SK-N-DZ (cell line): ENCODE measurements at places on chromosomes 5 and 9.

DNA sequence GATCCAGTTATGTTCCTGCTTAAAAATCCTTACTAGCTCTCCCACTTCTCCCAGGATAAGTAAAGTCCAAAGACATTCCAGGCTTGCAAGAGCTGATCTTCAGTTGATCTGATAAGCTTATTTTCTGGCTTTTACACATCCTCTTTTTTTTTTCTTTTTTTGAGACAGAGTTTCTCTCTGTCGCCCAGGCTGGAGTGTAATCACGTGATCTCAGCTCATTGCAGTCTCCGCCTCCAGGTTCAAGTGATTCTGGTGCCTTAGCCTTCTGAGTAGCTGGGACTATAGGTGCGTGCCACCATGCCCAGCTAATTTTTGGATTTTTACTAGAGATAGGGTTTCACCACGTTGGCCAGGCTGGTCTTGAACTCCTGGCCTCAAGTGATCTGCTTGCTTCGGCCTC lies 37.3 kb upstream of the PTPN3 start:
- DNase-seq, result no peak

- no peak for DNase-seq
These were observed 7.0 kb upstream of the GOLGA1 start for GRCh38 chr9:124947727-124948391.

DNA sequence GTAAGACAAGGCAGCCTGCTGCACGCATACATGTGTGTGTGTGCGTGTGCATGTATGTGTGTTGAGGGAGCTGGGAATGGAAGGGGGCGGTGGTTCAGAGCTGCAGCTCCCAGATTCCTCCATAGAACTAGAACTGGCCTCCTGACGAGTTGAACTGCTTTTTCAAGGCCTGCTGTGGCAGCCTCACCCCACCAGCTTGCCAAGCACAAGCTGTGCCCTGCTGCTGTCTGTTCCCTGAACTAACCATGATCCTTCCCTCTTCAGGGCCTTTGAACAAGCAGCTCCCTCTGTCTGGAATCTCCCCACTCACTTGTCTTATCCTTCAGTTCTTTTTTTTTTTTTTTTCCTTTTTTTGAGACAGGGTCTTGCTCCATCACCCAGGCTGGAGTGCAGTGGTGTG lies 22.6 kb downstream of the LRSAM1 start:
- DNase-seq, result no peak

DNA sequence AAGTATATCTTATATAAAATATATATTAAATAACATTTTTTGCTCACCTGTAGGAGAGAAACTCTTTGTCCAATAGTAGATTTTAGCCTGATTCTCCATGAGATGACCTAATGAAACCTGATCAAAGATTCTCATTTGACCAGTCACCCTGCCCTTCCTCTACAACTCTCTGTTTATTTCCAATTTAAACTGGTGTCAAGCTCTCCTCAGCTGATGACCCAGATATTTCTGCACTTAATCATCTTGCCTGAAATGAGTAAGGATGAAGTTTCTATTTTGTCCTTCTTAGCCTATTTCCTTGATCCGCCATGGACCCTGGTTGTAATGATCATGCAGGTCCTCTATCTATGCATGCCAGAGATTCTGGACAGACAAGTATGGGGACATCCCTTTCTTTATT lies 179.3 kb upstream of the FGF10 start:
- no peak for DNase-seq

DNA sequence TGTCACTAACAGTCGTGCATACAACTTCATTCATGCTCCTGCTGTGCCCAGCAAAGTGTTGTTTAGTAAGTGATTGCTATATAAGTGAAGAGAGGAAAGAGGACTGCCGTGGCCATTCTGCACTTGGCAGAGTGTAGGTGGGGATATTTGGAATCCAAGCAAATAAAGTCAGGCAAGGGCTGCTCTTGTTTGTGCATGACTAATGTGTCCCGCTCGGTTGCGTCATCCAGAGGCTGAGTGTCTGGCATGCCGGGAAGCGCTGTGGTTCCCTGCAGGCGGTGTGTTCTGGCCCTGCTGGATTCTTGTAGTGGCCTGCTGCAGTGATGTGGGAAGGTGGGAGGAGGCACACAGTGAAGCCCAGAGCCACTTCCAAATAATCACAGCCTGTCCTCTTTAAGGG lies 136.9 kb upstream of the ANKH start:
- no peak for DNase-seq

- DNase-seq, result no peak
These were observed at the start of gene TNFSF8 for GRCh38 chr9:114930056-114930812. Gene TNFSF8 (minus strand): TSS chr9:114930591. CDS start chr9:114930303, 288 bp downstream.

DNA sequence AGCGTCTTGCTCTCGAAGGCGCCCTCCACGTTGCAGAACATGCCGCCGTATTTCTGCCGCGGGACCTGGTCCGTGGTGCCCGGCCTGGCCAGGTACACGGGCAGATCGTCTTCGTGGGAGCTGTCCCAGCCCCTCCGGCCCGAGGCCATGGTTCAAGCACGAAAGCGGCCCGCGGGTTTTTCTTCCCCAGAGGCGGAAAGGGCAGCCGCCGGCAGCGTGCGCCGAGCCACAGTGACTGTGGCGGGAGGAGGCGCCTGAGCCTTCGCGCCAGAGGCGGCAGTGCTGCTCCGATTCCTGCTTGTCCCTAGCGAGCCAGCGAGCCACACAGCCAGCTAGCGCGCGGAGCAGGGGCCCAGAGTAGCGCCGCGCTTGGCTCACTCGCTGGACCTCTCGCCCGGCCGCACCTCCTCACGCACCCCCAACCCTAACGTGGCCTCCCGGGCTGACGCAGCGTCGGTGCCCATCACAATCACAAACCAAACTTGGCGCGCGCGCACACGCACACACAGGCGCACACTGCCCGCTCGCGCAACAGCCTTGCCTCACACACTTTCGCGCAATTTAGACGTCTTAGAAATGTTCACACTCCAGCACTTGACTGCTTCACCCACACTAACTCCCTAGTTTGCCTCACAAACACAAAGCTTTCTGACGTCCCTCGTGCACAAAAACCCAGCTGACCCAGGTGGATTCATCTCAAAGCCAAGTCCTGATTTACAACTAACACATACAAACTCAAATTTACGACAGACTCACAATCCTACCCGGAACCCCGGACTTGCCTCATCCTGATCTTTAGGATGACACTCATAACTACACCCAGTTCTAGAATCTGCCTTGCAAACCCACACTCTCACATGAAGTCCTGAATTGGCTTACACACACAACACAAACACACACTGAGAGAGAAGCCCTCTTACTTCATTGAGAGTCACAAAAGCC lies at the start of gene DPYSL3:
DPYSL3 (minus strand) TSS at position 359 of the 942 bp plus-strand sequence; CDS start at position 149, 210 bp downstream.
- peak; percentile 78 for DNase-seq

DNA sequence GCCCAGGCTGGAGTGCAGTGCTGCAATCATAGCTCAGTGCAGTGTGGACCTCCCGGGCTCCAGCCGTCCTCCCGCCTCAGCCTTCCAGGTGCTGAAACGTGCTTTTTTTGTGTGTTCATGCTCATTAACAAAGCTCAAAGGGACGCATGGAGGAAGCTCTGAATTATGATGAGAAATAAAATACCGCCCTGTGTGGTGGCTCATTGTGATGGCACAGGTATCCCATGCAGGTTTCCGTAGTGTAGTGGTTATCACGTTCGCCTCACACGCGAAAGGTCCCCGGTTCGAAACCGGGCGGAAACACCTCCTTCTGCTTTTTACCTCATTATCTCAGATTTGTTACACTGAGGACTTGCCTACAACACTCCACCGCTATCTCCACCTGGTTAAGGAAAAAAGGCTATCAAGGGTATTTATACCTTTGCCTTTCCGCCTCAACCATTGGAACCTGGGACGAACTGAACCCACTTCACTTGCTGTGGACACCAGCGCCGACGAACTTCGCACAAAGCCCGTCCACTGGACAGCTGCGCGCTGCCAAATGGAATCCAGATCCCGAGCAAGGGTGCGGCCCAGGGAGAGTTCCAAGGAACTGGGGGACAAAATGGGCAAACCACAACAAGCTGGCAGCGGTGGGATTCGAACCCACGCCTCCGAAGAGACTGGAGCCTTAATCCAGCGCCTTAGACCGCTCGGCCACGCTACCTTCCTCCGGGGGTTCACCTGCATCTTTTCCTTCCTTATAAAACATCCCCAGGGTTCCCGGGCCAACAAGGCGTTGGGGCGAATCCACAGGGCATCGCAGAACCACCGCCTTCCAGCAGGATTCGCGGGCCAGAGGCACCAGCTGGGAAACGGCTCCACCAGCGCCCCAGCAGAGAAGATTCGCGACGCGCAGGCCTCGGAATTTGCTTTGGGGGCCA lies 26.3 kb downstream of the OR2V2 start:
- peak; percentile 42 for DNase-seq

GRCh38 chr5:96172436-96172835 lies 210.8 kb upstream of the ELL2 start:
- DNase-seq, result no peak

DNA sequence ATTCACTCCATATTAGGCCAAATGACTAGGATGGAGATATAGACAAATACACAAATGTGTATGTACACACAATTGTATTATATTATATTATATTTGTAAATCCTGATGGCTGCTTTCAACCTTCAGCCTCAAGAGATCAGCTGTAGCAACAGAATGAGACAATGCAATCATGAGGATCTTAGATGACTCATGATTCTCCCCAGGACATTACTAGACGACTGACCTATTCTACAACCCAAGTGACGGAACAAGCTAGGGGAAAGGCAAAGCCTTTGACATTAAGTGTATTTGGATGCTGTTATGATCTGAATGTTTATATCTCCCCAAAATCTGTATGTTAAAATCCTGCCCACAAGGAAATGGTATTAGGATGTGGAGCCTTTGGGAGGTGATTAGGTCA lies 66.5 kb downstream of the COX7C start:
- no peak for DNase-seq

DNA sequence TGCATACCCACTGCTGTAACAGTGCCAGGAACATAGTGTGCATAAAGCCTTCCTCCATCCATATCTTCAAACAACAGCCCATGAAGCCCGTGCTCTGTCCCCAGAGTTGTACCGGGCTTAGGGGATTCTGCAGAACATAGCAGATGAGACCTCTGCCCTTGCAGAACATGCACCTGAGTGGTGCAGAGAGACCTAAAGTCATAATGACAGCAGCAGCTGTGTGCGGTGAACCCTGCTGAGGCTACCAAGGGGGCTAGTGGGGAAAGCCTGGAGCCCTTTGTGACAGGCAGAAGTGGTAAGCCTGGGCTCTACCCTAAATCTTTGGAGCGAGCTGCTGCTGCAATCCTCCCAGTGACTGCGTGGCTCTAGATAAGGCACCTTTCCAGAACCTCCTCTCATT lies 32.2 kb upstream of the BRD3 start:
- no peak for DNase-seq

DNA sequence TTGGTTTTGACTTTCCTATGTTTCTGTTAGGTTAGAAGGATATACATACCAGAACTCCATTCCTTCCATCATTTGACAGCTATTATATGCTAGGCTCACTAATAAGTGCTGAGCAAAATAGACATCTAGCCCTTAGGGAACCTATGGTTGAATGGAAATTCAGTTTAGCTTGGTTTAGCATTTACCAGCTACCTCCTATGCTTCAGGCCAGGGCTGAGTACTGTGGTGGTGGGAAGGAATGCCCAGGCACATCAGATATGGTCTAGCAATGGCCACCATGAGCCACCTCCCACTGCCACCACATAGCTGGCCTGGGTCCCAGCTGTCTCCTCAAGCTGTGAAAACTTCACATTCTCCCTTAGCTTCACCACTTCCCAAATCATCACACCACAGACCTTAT lies 89.4 kb downstream of the SPOCK1 start:
- no peak for DNase-seq

DNA sequence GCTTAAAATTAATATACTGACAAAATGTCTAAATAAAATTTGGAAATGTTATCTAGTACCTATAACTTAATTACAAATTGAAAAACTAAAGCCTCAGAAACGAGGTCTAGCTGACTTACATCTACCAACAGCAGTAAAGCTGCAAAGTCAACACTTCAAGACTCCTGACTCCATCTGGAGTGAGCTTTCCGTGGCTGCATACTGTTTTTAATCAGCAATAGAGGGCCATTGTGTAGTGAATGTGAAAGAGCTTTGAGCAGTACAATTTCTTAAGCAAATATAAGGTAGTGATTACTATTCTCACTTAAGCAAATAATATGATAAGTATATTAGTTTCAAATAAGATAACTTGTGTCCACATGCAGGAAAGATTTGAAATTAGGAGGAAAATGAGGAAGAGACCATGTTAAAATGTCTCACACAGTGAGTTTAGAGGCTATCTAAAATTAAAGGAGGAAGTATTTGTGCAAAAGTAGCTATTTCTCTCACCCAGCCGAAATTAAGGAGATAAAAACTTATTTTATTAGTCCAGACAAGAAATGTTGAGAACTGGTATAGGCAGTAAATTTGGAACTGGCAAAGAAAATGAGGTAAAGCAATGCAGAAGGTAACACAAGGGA lies 6.4 kb downstream of the SPINK6 start:
- DNase-seq, result no peak

- no peak for DNase-seq
These were observed 5.5 kb upstream of the SUSD3 start for GRCh38 chr9:93052791-93053540.

DNA sequence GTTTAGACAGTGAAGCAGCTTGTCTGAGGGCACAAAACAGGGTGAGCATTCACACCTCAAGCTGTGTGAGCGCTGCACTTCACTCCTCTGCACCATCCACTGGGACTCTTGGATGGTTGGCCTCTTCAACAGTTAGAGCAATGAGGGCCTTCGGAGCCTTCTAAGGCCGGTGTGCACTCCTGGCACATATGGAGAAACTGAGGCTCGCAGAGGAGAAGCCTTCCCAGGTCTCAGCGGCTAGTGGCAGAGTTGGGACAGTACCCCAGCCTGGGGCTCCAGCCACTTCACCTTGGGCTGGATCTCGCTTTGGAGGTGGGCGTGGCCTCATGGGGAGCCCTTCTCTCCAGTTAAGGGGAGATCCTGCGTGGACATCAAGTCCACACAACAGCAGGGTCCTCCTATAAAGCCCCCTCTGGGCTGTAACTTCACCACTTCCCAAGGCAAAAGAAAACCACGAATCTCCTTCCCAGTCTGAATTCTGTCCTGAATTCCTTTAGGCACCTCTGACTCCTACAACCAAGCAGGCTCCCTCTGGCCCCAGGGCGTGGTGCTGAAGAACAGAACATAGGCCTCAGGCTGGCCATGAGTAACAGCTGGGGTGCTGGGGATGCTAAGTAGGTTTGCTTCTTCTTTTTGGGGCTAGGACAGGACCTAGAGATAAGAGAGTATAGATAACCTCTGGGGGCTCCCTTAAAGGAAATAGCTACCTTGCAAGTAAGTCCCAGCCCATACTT lies 30.5 kb upstream of the CSF1R start:
- DNase-seq, result no peak

- no peak for DNase-seq
These were observed 291.8 kb downstream of the CDH10 start for GRCh38 chr5:24353016-24353415.

- no peak for DNase-seq
These were observed 234.5 kb upstream of the TRIM32 start for GRCh38 chr9:116452634-116453033.
